ENCODE measurements at places on chromosomes 3 and 15.

GRCh38 chr3:6260551-6261191 lies 600.2 kb upstream of the GRM7 start:
- no peak for DNase-seq

GRCh38 chr3:22846566-22846965 lies 356.6 kb upstream of the UBE2E2 start:
- no peak for DNase-seq

GRCh38 chr3:119555309-119555735 lies 4.1 kb downstream of the CD80 start:
- DNase-seq = no peak

DNA sequence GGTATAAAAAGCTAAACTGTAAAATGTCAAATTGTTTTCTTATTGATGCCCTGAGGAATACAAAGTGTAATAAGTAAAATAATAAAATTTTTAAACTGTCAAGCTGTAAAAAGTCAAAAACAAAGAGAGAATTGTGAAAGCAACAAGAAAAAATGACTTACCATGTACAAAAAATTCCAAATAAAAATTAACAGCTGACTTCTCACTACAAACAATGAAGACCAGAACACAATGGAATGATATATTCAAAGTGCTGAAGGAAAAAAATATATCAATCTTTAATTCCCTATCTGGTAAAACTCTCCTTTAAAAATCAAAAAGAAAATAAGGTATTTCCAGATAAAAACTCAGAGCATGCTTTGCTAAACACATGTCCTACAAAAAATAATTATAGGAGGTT lies 883.5 kb downstream of the IGSF11 start:
- no peak for DNase-seq

DNA sequence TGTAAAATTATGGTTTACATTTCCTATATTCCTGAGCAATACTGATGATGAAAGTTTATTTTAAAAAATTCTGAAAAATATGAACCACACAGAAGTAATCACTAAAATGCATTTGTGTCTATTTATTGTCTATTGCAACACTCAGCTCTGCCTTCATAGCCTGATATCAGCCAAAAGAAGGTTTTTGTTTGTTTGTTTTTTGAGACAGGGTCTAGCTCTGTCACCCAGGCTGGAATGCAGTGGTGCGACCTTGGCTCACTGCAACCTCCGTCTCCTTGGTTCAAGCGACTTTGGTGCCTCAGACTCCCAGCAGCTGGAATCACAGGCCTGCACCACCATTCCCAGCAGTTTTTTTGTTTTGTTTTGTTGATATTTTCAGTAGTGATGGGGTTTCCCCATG lies 1560.2 kb downstream of the SI start:
- no peak for DNase-seq
